Body of pancreas (tissue), 4 donors: ENCODE measurements at places on chromosomes 12 and 14.
A peak's percentile ranks its signal among the peaks of the same experiment; 100 is the strongest.

- DNase-seq: no peak
- no peaks in the 10 kb centered on the region for H3K27me3 ChIP-seq
- peaks cover 7% of the 10 kb centered on the region for H3K4me1 ChIP-seq
These were observed 22.8 kb downstream of the CPM start for GRCh38 chr12:68910128-68910527.

- peak; percentile 58 for DNase-seq
- H3K4me3 ChIP-seq: no peak overlapping the region
- no peaks in the 10 kb centered on the region for H3K27me3 ChIP-seq
These were observed 15.0 kb downstream of the KCTD10 start for GRCh38 chr12:109461846-109462756.

- DNase-seq: no peak
- no peak overlapping the region for H3K27ac ChIP-seq
- H3K27me3 ChIP-seq: no peaks in the 10 kb centered on the region
- peaks cover 13% of the 10 kb centered on the region for H3K4me1 ChIP-seq
These were observed 115.7 kb downstream of the PLXNC1 start for GRCh38 chr12:94263905-94264561.

DNA sequence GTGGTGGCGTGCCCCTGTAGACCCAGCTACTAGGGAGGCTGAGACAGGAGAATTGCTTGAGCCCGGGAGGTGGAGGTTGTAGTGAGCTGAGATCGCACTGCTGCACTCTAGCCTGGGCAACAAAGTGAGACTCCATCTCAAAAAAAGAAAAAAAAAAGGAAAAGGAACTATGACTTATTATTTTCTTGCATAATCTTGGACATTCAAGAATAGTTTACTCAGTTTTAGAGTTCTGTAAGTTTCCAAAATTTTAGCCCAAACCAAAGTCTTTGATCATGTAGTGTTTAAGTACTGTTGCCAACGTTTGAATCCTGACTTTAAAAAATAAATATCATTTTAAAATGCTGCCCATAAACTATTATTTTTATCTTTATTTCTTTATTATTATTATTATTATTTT lies 6.2 kb downstream of the PSMA6 start:
- H3K4me3 ChIP-seq: no peak overlapping the region
- H3K4me1 ChIP-seq: peaks cover 46% of the 10 kb centered on the region
- H3K27ac ChIP-seq: no peak overlapping the region

DNA sequence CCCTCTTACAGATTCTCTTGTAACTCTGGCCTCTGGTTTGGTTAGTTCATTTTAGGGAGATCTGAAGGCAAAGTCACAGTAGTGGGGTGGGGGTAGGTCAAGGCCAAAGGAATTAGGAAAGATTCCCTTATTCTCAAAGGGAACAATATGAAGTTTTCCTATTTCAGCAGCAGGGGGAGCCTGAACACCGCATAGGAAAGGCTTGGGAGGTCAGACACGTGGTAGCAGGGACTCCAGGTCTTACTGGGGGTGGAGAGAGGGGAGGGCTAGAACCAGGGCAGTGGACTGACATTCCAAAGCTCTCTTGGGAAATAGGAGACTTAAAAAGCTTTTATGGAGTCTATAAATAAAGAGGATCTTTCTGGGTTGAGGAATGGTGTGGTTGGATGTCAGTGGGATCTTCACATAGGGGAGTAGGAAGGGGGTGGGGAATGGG lies 1.3 kb downstream of the ZC3H10 start:
- H3K36me3 ChIP-seq: no peaks in the 10 kb centered on the region
- H3K27me3 ChIP-seq: no peaks in the 10 kb centered on the region
- no peak overlapping the region for H3K4me3 ChIP-seq
- H3K4me1 ChIP-seq: peaks cover 23% of the 10 kb centered on the region
